ENCODE measurements at places on chromosomes 13 and 19. TPM values are rescaled to one million over a fixed set of nuclear protein-coding genes. Genes with fewer than 3 reads are reported as not detected.

Gene UBE2M
- 64.8 TPM for total RNA-seq

Gene SPINT2
- total RNA-seq: 104 TPM

Gene IGFL1
- not detected for total RNA-seq

Gene PSG11
- total RNA-seq: not detected

Gene GIPR
- 0.41 TPM for total RNA-seq

Gene SIGLEC14
- 0.41 TPM for total RNA-seq

Gene TYROBP
- 2.9 TPM for total RNA-seq

Gene PTGIR
- not detected for total RNA-seq

Gene LAIR2
- total RNA-seq: 0.82 TPM

Gene ZNF431
- 25.7 TPM for total RNA-seq

DNA sequence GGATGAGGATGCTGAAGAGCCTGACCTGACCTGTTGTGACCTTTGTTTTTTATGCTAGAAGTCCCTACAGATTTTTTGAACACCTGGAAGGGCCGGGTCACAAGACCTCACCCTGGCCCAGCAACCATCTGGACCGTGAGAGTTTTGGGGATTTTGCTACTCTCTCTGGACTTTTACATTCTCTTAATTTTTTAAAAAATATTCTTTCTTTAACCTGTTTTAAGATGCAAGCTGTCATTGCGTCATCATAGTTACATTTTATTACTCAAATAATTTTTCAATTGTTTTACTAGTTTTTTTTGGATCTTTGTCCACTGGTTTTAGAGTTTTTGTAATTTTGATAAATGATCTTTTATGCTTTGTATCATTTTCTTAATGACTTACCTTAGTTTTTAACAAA, 7.5 kb downstream of the DKKL1 start:
- DNase-seq: no peak

DNA sequence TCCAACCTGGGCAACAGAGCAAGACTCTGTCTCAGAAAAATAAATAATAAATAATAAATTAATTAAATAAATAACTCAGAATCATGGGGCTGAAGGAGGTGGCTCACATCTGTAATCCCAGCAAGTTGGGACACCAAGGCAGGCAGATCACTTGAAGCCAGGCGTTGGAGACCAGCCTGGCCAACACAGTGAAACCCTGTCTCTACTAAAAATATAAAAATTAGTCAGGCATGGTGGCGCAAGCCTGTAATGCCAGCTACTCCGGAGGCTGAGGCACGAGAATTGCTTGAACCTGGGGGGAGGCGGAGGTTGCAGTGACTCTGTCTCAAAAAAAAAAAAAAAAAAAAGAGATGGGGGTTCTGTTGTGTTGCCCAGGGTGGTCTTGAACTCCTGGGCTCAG, 7.2 kb downstream of the TMEM38A start:
- no peak for DNase-seq

- no peak for DNase-seq
These were observed 43.1 kb downstream of the ZNF726 start for GRCh38 chr19:23957660-23958281.

GRCh38 chr19:23587546-23587945, 99.5 kb downstream of the ZNF675 start:
- DNase-seq: no peak

GRCh38 chr13:33316890-33317289, 31.3 kb upstream of the STARD13 start:
- DNase-seq: no peak

DNA sequence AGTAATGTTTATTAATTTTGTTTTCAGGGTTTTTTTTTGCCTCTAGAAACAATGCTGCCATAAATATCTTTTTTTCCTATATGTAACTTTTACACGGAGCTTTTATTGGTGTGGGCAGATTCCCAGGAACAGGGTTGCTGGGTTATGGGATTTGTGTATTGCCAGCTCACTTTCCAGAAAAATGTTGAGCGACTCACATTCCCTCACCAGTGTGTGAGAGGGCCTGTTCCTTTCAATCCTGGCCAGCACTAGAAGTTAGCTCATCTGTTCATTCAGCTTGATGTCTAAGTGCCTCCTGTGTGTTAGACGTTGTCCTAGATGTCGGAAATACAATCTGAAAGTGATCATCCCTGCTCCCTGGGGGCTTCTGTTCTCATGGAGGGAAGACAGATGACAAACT, 2.6 kb downstream of the ZNF71 start:
- no peak for DNase-seq

DNA sequence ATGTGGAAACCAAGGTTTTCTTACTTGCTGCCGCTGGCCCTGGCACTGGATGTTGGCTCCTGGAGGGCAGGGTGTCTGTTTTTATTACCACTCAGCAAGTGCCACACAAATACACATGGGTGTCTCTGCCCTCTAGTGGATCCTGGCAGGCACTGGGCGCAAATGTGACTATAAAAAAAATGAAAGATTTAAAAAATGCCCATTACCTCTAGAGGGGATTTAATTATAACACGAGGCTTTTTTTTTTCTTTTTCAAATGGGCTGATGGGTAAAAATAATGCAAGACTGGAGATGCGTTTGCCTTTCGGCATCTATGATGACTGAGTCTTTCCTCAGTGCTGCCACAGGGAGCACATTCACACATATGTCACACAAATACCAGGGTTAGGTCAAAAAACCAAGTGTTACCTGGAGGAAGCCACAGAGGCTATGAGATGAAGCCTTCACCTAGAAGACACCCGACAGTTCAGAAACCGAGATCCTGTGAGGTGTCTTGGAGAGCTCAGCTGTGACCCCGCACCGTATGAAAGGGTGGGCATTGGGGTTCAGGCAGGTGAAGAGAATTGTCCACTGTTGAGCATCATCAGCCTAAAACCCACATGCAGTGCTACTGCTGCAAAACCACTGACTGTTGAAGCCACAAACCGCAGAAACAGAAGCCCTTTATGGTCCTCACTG, 25.7 kb downstream of the CHAMP1 start:
- DNase-seq: no peak

DNA sequence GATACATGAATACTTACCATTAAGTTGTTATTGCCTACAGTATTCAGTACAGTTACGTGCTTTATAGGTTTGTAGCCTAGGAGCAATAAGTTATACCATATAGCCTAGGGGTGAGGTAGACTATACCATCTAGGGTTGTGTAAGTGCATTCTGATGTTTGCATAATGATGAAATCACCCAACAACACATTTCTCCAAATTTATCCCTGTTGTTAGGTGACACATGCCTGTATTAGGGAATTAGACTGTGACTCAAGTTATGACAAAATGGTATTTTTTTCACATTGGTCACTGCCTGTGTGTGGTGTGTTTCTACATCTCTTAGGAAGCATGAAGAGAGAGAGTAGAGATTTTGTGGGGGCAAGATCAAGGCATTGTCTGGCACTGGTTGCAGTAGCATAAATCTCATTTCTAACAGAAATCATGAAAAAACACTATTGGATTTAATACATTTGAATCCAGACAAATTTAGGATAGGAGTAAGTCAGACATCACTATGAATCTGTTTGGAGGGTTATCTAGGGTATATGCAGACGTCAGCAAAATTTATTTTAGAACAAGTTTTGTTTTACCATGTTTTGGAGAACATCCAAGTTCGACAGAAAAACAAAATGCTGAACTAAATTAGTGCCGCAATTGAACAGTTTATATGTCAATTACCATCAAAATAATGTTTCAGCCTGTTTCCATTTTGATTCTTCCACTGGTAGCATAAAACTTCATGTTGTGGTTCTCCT, 332.1 kb downstream of the LMO7 start:
- no peak for DNase-seq

GRCh38 chr19:39299832-39300231, 3.6 kb downstream of the IFNL1 start:
- DNase-seq: no peak

GRCh38 chr13:50464349-50465251, 378.9 kb downstream of the DLEU7 start:
- DNase-seq: no peak

GRCh38 chr13:88752041-88752440, 1080.9 kb downstream of the SLITRK5 start:
- no peak for DNase-seq

- no peak for DNase-seq
These were observed 3.5 kb downstream of the KEAP1 start for GRCh38 chr19:10499550-10500246.

- no peak for DNase-seq
These were observed 117.9 kb downstream of the RBM26 start for GRCh38 chr13:79287939-79288795.

DNA sequence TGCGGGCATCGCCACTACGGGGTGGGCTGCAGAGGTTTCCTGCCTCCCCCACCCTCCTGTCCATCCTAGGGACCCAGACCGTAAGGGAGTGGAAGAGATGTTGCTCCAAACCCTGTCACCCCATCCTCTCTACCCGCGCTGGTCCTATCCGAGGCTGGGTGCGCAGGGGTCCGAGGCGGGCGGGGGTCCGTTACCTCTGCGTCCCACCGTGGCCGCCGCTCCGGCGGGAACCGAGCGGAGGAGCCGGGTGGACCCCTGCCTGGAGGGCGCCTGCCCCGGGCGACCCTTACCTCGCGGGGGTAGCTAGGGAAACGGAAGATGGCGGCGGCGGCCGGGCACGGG, at the start of gene DGKH:
DGKH (plus strand) TSS at position 307 of the 342 bp plus-strand sequence. CDS start 126 bp downstream, outside the sequence.
- DNase-seq: no peak

DNA sequence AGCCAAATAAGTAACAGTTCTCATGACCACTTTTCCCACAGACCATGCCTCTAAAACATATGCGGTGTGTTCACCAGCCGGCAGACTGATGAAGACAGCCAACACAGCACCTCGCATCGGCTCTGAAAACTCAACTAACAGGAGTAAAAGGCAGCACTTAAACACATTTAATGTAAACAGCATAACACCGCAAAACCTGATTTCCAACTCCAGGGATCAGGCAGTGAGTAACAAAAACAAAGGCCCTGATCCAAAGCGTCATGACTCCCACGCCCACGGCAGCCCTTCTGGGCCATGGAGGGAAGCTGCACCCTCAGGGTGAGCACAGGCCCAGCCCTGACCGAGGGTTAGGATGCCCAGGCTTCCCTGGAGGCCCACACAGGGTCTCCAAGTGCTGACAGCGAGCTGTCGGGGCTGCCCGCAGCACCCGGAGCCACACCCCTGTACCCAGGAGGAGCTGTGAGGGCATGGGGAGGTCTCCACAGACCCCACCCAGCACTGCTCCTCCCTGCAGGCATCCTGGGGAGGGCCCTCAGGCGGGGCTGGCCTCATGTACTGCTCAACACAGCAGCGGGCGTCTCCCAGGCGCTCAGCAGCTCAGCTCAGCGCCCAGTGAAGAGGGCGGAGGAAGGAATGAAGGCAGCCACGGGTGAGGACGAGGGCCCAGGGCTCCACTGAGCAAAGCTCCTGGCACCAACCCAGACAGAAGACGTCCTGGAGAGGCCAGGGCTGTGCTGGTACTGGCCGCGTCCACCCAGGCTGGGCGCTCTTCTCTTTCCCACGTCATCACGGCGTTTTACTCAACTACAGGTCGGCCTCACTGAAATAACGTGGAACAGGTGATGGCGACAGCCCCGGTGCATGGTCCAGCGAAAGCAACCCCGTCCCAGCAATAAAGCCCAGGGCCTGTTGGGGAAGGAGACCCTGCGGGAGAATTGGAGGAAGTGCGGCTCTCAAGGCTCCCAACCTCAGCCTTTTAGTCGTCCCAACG, 53.7 kb downstream of the RASA3 start:
- DNase-seq: no peak

- no peak for DNase-seq
These were observed 50.6 kb downstream of the MYO16 start for GRCh38 chr13:108680011-108680410.

DNA sequence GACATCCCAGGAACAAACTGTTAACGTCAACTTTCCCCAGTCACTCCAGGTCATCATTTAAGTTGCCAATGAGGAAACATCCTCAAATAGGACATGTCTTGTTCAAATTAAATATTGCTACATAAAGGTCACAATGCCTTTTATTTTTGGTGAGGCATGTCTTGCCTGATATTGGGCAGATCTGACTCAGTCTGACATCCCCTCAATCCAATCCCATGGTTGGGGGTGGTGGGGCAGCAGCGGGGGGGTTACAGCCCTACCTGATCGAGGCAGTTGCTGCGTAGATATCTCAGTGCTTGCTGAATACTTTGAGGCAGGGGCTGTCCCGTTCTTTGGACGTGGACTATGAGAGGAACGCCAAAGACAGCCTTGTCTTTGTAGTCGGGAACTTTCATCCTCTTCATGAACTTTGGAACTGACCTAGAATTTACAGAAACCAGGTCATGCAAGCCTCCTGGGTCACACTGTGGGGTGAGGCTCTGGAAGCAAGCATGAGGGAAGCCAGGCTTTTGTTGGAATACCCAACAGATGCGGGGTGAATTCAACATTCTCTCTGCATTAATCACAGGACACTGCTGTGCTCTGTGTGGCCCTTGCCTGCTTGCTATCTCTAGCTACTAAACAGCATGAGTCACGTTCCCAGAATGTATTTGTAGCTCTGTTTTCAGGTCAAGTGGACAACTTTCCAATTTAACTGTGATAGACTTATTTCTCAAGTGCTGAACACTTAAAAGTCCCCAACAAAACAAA, 109.8 kb downstream of the KL start:
- no peak for DNase-seq

- no peak for DNase-seq
These were observed 3.7 kb upstream of the TMEM86B start for GRCh38 chr19:55232286-55232602.

- DNase-seq: no peak
These were observed 16.5 kb downstream of the TYK2 start for GRCh38 chr19:10363789-10364281.

DNA sequence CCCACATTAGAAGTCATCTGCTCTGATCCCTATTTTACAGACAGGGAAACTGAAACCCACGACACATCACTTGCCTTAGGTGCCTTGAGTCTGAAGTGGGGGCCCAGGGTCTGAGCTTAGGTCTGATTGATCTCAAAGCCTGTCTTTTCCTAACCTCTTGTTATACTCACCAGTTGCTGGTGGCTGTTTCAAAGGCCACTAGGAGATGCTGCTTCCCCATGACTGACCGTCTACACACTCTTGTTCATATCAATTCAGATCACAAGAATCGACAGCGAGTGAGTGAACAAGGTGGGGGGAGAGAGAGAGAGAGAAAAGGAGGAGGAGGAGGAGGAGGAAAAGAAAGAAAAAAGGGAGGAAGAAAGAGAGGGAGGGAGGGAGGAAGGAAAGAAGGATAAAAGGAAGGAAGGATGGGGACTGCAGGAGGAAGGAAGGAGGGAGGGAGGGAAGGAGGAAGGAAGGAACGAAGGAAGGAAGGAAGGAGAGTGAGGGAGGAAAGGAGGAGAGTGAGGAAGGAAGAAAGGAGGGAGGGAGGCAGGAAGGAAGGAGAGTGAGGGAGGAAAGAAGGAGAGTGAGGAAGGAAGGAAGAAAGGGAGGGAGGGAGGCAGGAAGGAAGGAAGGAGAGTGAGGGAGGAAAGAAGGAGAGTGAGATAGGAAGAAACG, 3.3 kb downstream of the OR10H1 start:
- no peak for DNase-seq

GRCh38 chr13:86864376-86864775, 806.8 kb upstream of the SLITRK5 start:
- no peak for DNase-seq

Measured in frontal cortex (tissue), 4 donors.